Fibroblast of skin of abdomen (primary cell): ENCODE measurements at places on chromosomes 2 and 18.

DNA sequence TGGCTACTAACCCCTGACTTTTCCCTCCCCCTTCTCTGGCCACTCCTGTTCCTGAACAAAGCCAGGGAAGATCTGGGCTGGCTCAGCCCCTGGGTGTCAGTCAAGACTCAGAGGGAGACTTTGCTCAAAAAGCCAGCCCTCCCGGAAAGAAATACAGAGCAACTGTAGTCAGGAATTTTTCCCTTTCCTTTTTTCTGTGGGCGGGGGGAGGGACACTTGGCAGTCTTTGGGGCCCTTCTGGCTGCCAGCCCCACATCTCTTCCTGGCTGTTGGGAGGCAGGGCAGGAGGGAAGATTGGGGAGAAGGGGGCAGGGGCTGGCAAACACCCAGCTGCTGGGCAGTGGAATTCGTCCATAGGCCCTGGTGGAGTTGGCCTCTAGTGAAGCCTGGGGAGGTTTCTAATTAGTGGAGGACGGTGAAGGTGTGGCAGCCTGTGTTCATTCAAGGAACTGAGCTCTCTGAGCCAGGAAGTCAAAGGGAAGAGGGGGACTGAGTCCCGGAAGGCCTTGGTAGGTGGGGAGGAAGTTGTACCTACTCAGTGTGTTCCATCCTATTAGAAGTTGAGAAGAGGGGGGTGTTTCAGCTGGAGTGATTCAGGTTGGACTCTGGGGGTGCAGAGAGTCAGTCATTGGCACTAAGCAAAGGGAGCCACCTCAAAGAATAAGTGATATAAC is 10.9 kb downstream of the IGFBP2 start:
- DNase-seq: peak; percentile 37

- no peak for DNase-seq
Observed at GRCh38 chr18:24443870-24444269, 16.6 kb upstream of the HRH4 start.

- DNase-seq: peak; percentile 94
Observed at GRCh38 chr2:174334781-174335251, at the start of gene SP9. Gene SP9, plus strand, starts transcription at chr2:174334954. Its CDS starts 139 bp downstream, at chr2:174335093.

- peak; percentile 34 for DNase-seq
Observed at GRCh38 chr2:182456784-182457183, 29.9 kb upstream of the PDE1A start.

GRCh38 chr2:26576565-26577441 is 64.4 kb downstream of the CIB4 start:
- DNase-seq: no peak

DNA sequence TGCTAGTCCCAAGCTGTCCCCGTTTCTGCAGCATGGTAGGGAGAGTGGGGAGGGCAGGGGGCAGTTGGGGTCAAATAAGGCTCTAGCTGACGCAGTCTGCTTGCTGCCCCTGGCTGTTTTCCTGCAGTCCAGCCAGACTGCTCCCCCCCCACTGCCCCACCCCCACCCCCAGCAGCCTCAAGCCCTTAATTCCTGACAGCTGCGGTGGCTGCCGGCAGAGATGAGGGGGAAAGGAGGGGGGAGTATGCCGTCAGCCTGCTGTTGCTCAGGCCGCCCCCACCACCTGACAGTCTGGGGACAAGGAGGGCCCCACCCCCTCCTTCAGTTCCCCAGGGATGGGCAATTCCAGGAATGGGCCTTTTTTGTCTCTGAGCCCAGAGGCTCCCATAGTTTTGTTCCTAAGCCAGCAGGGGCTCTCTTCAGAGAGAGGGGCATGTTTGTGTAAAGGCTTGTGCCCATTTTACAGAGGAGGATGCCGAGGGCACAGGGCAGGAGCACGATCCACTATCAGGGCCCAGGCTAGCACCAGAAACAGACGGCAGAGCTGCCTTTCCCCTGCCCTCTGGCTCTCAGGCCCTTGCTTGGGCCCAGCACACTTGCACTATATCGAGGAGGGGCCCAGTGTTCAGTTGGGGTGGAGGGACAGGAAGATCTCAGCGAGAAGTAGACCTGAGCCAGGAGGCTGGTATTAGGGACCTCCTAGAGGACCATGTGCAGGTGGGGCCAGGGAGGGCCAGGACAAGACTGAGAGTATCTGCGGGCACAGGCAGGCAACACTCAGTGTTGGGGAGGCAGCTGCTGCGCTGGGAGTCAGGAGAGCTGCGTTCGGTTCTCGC is 1.5 kb upstream of the WNT10A start:
- peak; percentile 13 for DNase-seq

GRCh38 chr2:19435815-19436214 is 77.4 kb upstream of the OSR1 start:
- peak; percentile 73 for DNase-seq
